Tibial nerve (tissue), 4 donors: ENCODE measurements at places on chromosomes 7 and 10.

DNA sequence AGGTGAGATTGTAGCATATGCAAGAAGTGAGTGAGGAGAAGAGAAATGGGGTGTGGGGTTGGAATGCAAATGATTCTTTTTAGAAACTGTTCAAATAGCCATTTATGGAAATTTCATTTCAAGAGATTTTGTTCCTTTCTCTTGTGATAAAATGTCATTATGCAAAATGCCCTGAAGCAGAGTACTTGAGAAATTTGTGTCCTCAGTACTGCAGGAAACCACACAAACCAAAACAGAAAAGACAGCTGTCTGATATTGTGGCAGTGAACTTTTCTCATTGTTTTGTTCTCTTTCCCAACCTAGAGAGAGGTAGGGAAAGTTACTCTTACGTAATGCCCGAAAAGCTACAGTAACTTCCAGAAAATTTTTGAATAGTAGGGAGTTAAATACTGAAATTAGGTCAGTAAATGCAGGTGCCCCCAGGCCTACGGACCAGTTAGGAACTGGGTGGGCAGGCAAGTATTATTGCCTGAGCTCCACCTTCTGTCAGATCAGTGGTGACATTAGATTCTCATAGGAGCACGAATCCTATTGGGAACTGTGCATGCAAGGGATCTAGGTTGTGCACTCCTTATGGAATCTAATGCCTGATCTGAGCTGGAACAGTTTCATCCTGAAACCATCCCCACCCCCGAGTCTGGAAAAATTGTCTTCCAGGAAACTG is 34.0 kb downstream of the DLD start:
- H3K27me3 ChIP-seq = no peaks in the 10 kb centered on the region
- DNase-seq = no peak
- peaks cover 37% of the 10 kb centered on the region for H3K4me1 ChIP-seq
- H3K4me3 ChIP-seq = no peak overlapping the region
- no peak overlapping the region for H3K27ac ChIP-seq
- H3K36me3 ChIP-seq = no peaks in the 10 kb centered on the region

DNA sequence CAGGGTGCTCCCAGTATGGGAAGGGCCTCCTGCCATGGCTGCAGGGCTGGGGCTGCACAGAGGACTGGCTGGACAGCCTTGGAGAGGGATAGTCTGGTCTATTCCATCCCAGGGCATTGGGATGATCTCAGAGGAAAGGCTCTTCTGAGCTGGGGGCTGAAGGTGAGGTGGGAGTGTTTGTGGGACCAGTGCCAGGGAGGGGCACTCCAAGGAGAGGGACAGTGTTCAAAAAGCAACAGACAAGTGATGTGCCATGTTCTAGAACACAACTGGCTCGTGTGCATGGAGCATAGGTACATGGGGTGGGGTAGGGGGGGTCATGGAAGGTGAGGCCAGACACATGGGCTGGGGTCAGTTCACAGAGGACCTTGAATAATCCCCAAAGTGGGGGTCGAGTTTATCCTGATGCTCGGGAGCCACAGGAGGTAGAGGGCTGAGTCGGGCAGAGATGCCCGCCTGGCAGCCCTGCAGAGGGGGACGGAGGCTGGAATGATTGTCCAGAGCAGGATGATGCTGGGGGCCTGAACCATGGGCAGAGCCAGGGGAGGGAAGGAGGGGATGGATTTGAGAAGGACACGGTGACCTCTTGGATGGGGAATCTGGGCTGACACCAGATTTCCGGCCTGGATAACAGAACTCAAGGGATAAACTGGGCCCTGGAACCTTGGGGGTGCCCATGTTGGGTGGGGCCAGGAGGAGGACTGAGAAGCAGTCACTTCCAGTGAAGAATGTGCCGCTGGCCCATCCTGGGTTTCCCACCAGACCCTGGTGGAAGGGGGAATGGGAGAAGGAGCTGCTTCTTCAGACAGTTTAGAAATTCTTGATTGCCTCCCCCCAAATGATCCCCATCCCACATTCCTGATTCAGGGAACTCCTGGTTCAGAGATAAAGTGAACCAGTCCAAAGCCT is 50.4 kb downstream of the NEURL1 start:
- H3K27me3 ChIP-seq = no peaks in the 10 kb centered on the region
- no peaks in the 10 kb centered on the region for H3K4me1 ChIP-seq
- no peak for DNase-seq
- no peak overlapping the region for H3K4me3 ChIP-seq

DNA sequence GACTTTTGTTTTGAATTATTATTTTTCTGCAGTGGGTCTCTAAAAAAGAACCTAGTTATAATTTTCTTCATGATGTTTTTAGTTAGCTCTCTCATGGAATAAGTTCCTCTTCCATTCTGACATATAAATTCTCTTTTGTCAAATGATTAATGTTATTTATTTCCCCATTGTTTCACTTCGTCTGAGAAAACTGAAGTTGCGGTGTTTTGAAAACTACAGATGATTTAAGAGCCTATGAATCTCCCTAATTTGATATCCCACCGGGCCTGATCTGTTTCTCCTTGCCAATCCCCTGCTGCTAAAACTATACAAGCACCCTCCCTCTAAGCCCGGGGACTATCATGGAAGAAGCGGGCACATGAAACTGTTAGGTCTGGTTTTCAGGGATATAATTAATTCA is 41.4 kb downstream of the HTR7 start:
- H3K4me3 ChIP-seq = no peak overlapping the region
- H3K36me3 ChIP-seq = no peaks in the 10 kb centered on the region

DNA sequence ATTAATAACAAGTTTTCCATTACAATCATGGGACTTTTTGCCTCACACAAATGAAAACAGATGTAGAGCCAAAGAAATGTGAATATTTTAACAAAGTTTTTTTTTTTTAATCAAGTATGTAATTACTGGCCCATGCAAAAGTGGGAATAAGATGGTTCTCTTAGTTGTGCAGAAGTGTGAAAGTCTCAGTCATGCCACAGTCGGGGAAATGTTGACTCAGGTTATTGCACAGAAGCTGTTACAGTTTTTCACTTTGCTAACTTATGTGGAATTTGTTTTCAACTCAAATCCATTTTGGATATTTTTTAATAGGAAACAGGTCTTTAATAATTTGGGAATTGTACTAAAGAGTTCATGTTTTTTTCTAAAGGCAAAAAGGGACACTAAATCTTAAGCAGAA is 44.0 kb upstream of the CAV2 start:
- peak overlapping the region; percentile 73 for H3K27ac ChIP-seq
- H3K4me1 ChIP-seq = no peaks in the 10 kb centered on the region
- DNase-seq = no peak
- no peaks in the 10 kb centered on the region for H3K27me3 ChIP-seq

GRCh38 chr10:62839590-62839989 is 23.4 kb upstream of the EGR2 start:
- H3K36me3 ChIP-seq = no peaks in the 10 kb centered on the region
- H3K4me1 ChIP-seq = no peaks in the 10 kb centered on the region
- DNase-seq = no peak
- H3K27ac ChIP-seq = no peak overlapping the region
- no peak overlapping the region for H3K4me3 ChIP-seq
- no peaks in the 10 kb centered on the region for H3K27me3 ChIP-seq

DNA sequence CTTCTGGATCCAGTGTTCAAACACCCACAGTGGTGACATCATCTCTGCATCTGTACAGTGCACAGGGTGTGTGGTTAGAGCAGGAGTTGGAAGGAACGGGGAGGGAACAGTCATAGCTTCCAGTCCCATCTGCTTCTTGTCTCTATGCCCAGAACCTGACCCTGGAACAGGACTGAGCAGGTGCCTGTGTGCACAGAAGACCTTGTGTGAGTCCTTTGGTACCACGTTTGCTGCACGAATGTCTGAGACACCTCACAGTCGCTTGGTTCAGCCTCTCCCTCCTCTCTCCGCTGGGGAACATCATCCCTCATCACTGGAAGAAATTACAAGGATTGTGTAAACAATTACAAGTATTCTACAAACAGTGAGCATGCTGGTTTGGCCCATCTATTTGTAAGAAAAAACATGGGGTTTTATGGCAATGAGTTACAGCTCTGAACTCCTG is 243.0 kb upstream of the KLF6 start:
- H3K27ac ChIP-seq = no peak overlapping the region
- no peak overlapping the region for H3K4me3 ChIP-seq
- no peaks in the 10 kb centered on the region for H3K4me1 ChIP-seq

DNA sequence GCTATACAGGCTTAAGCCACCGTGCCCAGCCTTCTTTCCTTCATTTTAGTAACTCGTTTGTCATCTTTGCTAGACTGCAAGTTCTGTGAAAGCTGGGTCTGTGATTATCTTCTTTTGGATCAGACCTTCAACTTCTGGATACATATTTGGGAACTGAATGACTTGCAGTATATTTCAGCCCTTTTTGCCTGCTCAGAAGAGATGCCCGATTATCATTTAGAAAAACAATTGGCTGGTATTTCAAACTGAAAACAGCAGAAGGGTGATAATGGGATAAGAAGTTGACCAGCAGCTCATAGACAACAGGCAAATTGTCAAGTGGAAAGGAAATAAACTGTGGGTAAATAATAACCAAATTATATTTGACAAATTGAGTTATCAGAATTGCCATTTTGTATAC is 14.6 kb downstream of the RSBN1L start:
- no peaks in the 10 kb centered on the region for H3K27me3 ChIP-seq
- H3K4me3 ChIP-seq = no peak overlapping the region
- no peaks in the 10 kb centered on the region for H3K36me3 ChIP-seq
- no peaks in the 10 kb centered on the region for H3K4me1 ChIP-seq
- H3K27ac ChIP-seq = no peak overlapping the region

GRCh38 chr7:155792315-155792960 is 19.8 kb downstream of the SHH start:
- no peak overlapping the region for H3K27ac ChIP-seq
- no peak overlapping the region for H3K4me3 ChIP-seq
- no peaks in the 10 kb centered on the region for H3K36me3 ChIP-seq
- peaks cover 14% of the 10 kb centered on the region for H3K4me1 ChIP-seq

DNA sequence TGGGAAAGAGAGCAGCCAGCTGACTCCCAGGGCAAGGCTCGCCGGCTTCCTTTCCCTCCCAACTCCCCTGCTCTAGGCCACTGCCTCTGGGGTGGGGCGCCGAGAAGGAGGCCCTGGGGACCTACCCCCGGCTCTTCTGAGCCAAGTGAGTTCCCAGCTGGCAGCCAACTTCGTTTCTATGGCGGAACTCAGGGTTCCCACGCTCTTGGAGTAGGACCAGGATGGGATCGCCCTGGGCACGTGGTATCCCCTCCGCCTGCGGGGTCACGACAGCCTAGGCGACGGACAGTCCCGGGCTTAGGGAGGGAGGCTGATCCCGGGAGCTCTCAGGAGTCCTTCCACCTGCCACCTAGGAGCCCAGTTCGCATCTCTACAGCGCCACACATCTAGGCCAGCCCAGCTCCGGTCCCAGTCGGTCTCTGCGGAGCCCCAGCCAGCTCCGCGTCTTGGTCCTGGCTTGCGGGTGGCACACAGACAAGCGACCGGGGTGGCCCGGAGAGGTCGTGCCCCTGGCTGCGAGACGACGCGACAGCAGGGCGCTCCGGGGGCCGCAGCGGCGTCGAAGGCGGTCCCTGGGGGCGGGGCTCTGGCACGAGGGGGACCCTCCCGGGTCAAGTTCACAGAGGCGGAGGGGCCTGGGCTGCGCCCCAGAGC is 20.5 kb upstream of the GATA3 start:
- H3K4me3 ChIP-seq = peak overlapping the region; percentile 8
- DNase-seq = no peak
- no peaks in the 10 kb centered on the region for H3K36me3 ChIP-seq
- H3K27me3 ChIP-seq = peaks cover 96% of the 10 kb centered on the region
- H3K27ac ChIP-seq = no peak overlapping the region

DNA sequence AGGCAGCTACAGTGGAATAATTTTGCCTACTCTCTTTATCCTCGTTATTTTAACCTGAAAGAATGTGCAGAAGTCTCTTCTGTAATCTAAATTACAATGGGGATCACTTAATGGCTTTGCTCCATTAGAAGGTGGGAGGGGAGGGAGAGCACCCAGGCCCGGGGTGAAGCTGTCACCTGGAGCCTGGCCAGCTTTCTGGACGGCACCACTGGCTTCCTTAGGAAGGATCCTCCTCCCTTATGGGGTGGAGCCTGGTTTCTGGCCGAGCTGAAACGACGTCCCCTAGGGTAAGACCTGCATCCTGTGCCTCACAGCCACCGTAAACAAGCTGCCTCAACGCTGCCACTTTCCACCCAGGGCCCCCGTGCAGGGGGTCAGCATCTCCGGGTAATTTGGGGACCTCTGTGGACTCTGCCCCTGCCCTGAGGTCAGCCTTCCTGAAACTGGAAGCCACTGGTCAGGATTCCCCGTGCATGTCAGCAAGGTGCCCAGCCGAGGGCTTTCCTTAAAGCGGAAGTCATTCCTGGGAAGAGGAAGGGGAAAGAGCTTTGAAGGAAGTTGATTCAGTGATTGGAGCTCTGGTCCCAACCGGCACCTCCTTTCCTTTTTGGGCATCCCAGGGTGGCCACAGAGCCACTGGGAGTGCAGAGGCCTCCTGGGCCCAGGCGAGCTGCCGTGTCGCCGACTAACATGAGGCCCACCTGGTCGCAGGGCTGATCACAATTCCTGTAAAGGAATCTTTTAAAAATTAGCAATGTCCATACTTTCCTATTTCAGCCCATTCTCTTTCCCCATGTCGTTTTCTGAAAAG is 569.1 kb downstream of the DNAJB6 start:
- H3K27ac ChIP-seq = no peak overlapping the region
- H3K4me1 ChIP-seq = no peaks in the 10 kb centered on the region
- DNase-seq = no peak
- H3K4me3 ChIP-seq = no peak overlapping the region

DNA sequence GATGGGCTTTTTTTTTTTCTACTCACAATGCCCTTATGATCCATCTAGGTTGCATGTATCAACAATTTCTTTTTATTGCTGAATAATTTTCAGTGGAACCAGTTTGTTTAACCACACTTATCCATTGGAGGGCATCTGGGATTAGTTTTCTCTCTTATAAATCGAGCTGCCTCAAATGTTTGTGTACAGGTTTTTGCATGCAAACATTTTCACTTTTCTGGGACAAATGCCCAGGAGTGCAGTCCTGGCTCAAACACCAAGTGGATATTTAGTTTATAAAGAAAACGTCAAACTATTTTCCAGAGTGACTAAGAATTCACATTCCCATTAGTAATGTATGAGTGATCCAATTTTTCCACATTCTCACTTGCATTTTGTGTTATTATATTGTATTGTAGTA is 313.4 kb downstream of the CXCL12 start:
- no peaks in the 10 kb centered on the region for H3K27me3 ChIP-seq
- DNase-seq = no peak
- H3K36me3 ChIP-seq = no peaks in the 10 kb centered on the region
- no peak overlapping the region for H3K4me3 ChIP-seq
- H3K27ac ChIP-seq = no peak overlapping the region

DNA sequence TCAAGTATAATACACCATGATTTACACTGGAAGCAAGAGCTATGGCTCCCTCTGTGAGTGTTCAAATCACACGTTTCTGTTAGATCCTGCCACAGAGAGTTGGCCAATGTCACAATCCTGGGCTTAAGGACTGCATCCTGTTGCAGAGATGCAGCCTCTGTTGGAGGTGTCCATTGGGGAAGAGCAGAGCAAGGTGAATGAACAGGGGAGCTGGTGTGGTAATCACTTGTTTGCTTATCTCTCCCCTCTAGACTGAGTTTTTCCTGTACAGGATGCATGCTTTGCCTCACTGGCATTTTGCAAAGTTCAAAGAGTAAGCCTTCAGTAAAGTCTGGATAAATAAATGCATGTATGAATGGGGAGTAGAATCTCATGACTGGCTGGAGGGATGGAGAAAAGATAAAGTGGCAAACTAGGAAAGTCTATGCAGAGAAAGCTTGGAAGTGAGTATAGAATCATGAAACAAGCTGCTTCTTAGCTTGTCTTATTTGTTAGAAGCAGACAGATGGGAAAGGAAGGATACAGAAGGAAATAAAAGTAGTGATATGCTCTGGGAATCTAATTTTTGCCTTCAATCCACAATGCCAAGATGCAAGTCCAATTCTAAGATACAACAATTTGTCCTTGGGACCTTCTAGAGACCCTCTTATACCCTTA is 605.9 kb downstream of the KCNMA1 start:
- H3K27ac ChIP-seq = no peak overlapping the region
- no peak for DNase-seq
- no peaks in the 10 kb centered on the region for H3K36me3 ChIP-seq
- no peak overlapping the region for H3K4me3 ChIP-seq
